CD4-positive, alpha-beta T cell treated with Interleukin-15 for 1 hour (primary cell): ENCODE measurements at places on chromosomes 11 and 22.

GRCh38 chr11:27075192-27075591, 34.6 kb downstream of the BBOX1 start:
- DNase-seq, result no peak

DNA sequence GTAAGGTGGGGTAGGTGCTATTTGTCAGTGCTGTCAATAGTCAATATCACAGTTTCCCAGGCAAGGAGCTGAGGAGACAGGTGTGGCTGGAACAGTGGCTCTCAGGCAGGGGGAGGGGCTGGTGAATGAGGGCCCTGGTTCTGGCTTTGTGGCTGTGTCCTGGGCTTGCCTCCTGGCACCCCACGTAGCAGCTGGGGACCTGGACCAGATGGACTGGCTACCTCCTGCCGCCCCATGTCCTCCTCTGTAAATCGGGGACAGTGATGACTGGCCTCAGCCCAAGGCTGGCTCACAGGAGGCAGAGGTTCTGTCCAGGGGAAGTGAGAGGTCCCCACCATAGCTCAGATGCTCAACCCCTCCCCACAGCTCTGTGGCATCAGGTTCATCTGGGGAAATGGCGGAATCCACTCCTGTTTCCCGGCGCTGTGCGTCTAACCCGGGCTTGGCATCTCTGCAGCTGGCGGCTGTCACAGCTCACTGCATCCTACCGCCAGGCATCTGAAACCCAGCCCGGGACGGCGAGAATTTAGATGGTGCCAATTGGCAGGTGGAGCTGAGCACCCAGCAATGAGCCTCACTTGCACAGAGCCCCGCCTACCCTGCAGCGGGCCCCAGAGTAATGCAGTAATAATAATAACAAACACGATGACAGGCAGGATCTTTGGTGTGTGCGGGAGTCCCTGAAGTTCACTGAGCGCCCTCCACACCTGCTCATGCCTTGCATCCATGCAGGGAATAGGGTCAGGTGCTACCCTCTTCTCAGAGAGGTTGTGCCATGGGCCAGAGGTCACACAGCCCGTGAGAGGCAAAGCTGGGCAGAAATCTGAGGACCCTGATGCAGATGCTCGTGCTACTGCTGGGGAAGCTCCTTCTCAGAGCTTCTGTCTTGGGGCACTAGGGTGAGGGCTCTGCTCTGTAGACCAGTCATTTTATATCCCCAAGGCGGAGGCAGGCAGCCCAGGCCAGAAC, 27.8 kb upstream of the SHISAL1 start:
- no peak for DNase-seq

DNA sequence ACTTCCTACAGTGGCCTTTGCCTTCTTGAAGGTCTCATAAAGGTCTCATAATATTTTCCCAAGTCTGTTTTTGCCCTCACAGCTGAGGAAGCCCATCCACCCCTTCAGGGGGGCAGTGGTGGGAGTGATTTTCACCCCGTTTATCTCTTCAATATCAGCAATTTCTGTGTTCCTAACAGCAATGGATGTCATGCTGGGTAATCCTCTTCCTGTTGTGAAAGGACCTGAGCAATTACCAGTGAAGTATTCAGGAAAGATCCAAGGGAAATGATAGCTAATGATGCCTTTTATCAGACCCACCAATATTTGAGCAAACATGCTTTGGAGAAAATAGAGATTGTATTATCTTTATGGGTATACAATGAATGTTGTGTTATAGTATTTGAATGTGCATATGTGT, 226.9 kb downstream of the INSC start:
- no peak for DNase-seq

GRCh38 chr22:38107692-38108515, 2.6 kb downstream of the BAIAP2L2 start:
- DNase-seq, result no peak

GRCh38 chr11:1162138-1162475, 4.4 kb downstream of the MUC5AC start:
- no peak for DNase-seq

- no peak for DNase-seq
Measured at GRCh38 chr22:35510481-35510934, 30.1 kb upstream of the RASD2 start.

- no peak for DNase-seq
Measured at GRCh38 chr11:79570104-79570503, 129.3 kb upstream of the TENM4 start.

DNA sequence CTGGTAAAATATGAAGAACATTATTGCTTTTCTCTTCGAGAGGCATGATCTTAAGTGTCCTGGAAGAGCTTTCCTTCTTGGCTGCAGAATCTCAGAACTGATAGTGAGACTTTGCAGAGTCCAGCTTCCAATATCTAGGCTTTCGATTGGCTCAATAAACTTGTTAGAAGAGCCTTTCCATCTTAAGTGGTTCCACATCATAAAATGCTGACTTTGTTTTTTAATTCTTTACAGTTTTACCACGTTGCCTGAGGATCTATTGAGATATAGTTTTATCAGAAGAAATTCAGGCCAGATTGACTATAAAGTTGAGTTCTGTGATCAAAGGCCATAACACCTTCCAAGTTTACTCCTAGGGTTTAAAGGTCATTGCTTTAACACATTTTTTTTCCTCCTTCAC, 15.6 kb upstream of the DNAJB7 start:
- DNase-seq, result no peak

GRCh38 chr11:93512073-93512475, 31.1 kb downstream of the SMCO4 start:
- no peak for DNase-seq

DNA sequence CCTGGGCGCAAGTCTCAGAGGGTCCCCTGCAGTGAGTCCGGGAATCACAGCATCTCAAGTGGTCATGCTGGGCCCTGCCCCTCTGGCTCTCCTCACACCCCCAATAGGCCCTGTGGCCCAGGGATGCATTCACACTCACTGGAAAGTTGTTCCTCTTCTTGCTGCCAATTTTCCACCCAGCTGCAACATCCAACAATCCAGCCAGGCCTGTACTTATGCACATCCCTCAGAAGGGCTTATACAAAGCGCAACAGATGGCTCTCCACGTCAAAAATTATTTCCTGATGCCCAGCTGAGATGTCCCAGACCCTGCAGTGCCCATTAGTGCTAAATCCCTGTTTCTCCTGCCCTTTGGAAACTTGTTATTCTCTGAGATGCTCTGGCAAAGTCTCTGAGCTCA, 407.8 kb upstream of the NARS2 start:
- DNase-seq, result no peak

DNA sequence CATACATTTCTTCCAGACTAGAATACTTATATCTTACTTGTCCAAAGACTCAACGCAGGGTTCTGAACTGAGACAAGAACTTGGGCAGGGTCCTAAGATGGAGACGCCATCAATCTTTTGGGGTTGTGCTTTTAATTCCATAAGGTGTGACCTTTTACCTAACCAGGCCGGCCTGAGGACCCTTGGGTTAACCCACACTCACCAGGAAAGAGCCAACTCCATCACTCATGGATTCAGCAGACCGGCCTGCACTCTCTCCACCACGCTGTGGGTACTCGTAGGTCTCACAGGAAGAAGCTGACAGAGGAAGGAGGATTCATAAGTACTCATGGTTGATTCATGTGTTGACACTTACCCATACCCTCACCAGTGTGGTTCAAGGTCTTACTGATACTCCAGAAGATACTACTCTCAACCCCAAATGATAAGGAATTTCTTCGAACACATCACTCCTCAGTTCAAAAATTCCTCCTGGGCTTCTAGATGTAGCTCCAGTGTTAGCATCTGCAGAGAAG, 36.2 kb downstream of the USP35 start:
- DNase-seq, result no peak

- DNase-seq, result no peak
Measured at GRCh38 chr11:125945797-125946520, at the start of gene VSIG10L2. VSIG10L2 (plus strand) TSS chr11:125946044; CDS start chr11:125946056, 12 bp downstream.

DNA sequence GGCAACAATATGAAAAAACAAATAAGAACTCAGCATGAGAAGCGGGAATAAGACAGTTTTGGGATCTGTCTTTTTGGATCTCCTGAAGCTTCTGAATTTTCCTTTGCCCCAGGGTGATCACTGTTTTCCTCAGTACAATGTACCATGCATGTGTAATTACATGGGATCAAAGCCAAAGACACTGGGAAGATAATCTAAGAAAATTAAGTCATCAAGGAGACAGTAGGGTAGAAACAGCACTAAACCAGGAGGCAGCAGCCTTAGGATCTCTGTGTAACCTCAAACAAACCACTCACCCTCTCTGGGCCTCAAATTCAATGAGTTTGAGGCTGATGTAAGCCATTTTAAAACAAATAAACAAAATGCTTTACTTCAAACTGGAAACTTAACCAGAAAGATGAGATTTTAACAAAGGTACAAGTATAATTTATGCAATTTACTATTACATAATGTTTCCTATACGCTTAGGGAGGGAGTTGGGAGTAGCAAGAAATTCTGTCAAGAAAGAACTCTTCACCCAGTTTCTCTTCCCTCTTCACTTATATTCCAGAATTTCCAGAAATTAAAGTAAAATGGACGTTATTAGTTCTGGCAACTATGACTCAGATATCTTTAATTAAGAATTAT, 77.0 kb downstream of the RAB30 start:
- no peak for DNase-seq

DNA sequence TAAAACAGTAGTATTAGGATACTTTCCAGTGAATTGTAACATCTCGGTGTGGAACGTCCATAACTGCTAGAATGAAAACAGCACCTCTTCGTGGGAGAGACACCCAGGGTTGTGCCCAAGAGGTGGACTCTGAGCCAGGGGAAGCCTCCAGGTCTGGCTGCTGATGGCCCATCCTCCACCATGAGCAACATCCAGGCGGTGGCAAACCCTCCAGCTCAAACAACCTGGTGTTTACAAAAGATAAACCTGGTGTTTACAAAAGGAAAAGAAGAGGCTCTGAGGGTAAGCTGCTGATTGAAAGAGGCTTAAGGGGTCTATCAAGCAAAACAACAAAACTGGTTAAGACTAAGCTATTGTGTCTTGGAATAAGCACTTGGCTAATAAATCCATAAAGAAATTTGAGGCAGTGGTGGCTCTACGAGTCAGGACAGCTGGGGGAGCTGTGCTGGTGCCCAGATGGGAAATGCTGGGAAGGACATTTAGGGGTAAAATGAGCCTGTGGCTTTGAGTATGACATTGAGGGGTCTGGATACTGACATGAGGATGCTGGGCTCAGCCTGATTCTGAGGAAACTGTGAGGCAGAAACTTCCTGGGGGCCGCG, 909.0 kb downstream of the BRD1 start:
- DNase-seq, result no peak

DNA sequence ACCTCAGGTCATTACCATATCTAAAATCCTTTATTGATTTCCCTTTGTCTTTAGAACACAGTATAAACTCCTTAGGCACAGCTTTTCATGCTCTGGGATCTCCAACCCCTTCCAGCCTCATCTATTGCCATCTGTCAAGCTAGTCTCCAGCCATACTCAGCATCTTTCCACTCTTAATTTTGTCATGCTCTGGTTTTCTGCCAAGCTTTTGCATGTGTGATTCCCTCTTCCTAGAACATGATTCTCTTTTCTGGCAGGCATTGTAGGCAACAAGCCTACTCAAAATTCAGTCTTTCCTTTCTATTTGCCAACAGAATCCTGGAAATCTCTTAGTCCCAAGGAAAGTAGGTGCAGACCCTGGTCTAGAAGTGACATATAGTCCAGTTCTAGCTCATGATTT, 35.5 kb upstream of the SLC6A5 start:
- DNase-seq, result no peak

- DNase-seq, result no peak
Measured at GRCh38 chr11:130510407-130511006, 62.1 kb downstream of the ADAMTS15 start.
